ENCODE measurements at places on chromosomes 5 and 9.

DNA sequence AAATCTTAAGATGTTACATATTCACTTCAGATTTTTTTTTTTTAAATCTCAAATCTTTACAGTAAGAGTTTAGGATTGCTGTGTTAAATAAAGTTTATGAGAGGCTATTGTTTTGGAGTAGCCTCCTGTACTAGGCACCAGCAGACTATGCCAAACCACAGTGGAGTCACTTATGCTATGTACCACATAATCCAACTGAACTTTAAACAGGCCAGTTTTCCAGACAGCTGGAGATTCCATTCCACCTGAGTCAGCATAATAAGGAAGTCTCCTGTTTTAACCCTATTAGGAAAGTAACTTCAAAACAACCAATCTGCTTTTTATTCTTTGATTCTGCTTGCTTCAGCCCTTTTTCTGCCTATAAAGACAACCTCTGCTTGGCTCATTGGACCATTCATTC, 205.2 kb downstream of the CSNK1G3 start:
- DNase-seq = no peak

DNA sequence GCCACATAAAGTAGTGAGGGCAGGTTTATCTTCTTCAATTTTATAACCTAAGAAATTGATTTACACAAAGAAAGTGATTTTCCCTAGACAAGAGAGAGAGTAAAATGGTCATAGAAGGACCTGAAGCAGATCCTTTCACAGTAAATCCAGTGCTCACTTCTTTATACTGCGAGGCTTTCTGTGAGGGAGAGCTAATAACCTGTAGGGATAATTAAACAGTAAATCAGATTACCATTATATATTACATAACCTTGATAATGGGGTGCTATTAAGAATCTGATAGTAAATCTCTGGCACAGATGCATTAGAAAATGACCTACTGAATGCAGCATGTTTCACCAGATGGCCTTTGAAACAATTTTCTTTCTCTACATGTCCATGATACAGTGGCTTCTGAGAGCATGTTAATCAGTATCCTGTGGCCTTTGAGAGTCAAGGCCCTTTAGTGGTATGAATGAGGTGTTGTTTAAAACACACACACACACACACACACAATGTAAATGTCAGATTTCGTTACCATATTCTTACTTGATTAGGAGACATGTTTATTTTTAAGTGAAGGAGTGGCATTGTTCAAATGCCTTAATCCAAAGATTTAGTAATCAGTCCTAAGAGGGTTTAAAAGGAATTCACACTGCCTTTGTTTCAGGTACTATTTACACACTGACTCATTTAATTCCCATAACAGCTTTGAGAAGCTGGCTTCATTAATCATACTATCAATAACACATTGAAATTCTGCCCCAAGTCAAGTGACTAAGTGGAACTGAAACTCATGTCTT, 124.7 kb downstream of the ALDH1A1 start:
- DNase-seq = no peak

- no peak for DNase-seq
Measured at GRCh38 chr9:4128876-4129275, 171.0 kb downstream of the GLIS3 start.

DNA sequence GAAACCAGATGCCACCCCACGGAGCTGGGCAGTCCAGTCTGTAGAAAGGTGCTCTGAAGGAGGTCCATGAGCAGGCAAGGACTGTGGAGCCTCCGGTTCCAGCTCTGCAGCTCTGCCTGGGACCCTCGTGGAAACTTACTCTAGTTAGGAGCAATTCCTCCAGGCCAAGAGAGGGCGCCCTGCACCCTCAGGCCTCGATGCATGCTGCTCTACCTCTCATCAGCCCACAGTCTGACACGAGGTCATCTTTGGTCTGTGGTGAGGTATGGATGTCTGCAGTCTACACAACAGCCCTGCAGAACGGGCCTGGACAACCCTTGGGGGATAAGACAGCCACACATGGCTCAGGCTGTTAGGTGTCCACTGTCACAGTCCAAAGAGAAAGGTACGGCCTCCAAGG, 50.6 kb upstream of the UBTD2 start:
- DNase-seq = no peak

DNA sequence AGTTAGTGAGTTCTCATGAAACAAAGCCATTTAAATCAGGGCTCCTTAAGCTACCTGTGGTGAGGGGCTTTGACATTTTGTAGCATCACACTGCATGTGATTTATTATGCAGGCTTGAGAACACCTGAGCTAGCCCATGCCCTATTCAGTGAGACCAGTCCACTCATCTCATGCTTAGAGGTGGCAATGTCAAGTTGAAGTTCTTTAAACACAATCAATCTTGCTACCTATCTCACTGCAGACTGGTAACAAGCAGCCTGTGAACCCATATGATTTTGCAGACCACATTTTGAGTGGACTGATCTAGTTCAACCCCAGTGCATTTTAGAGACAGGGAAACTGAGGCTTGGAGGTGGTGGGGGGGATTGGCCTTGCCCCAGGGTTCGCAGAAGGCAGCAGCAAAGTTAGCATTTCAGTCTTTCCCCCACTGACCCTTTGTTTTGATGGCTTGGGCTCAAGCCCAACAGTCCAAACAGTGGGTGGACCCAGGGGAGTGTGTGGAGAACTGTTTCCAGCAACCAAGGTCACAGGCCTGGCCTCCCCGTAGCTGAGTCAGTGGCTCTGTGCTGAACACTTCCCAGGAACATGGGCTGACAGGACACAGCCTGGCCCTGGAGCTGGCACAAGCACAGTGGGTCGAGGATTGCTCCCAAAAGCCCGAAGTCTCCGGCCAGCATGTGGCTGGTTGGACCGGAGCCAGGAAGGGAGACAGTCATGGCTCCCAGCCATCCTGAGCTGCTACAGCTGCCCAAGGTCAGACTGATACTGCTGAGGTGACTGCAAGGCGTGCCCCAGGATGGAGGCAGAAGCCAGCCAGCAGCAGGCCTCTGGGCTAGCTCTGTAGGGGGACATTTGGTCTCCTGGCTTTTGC, 95.3 kb downstream of the RGS3 start:
- DNase-seq = peak; percentile 46

GRCh38 chr9:18009902-18010301, 431.0 kb downstream of the SH3GL2 start:
- no peak for DNase-seq

- no peak for DNase-seq
Measured at GRCh38 chr5:133141746-133142145, 89.9 kb downstream of the HSPA4 start.

DNA sequence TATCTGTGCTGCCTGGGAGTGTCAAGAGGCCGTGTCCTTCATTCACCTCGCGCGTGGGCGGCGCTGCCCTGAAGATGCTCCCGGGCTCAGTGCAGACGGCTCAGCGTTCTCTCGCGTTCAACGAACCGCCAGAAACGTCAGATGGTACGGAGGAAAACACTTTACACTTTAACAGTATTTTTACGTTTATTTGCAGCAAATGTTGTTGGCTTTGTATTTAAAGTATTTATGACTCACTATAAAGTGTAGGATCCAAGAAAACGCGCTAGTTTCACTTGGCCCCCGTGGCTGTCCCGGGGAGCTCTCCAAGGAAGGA, 544 bp upstream of the ERCC6L2 start:
- peak; percentile 72 for DNase-seq

GRCh38 chr5:170941788-170942187, 80.0 kb downstream of the RANBP17 start:
- DNase-seq = no peak

- no peak for DNase-seq
Measured at GRCh38 chr9:21392270-21392669, 7.1 kb upstream of the IFNA2 start.

- no peak for DNase-seq
Measured at GRCh38 chr9:89532478-89532877, 34.6 kb upstream of the SEMA4D start.

- peak; percentile 50 for DNase-seq
Measured at GRCh38 chr5:177134697-177135225, 1.2 kb downstream of the NSD1 start.

- DNase-seq = no peak
Measured at GRCh38 chr5:5751987-5752386, 329.5 kb downstream of the ICE1 start.

GRCh38 chr5:150143350-150144245, 12.0 kb downstream of the PDGFRB start:
- DNase-seq = peak; percentile 72

- peak; percentile 56 for DNase-seq
Measured at GRCh38 chr5:168409591-168410458, 76.4 kb upstream of the RARS1 start.

GRCh38 chr5:172816925-172817562, 17.0 kb upstream of the ERGIC1 start:
- DNase-seq = no peak

GRCh38 chr5:16135506-16135905, 44.1 kb downstream of the MARCHF11 start:
- no peak for DNase-seq

Measured in right forelimb (tissue), 1 donor.